ENCODE measurements at places on chromosomes 6 and 20. TPM values are rescaled to one million over a fixed set of nuclear protein-coding genes. Genes with fewer than 3 reads are reported as not detected.

TMEM200A gene
- total RNA-seq, result 24.0 TPM

DNA sequence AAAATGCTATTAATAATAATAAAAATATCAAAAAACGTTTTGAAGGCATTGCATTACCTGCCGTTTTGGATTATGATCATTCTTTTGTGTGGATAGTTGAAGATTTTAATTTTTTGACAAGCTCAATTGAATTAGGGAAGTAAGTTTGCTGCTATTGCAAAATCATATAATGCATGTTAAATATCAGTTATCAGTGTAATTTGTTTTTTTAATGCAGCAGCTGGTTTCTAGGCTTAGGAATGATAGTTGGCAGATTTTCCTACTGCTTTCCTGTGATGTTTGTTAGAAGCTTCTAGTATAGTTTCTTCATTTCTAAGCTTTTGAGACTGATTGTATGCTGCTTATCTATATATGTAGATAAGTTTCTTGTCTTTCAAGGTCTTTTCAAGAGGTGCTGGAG, 99.0 kb downstream of the JARID2 start:
- DNase-seq, result no peak

NR2E1 gene
- not detected for total RNA-seq

GRCh38 chr20:42982218-42982617, 207.5 kb downstream of the PTPRT start:
- no peak for DNase-seq

- DNase-seq, result no peak
Observed at GRCh38 chr6:70604254-70604653, 37.5 kb downstream of the SDHAF4 start.

- no peak for DNase-seq
Observed at GRCh38 chr20:63778857-63779256, 39.3 kb downstream of the SLC2A4RG start.

DNA sequence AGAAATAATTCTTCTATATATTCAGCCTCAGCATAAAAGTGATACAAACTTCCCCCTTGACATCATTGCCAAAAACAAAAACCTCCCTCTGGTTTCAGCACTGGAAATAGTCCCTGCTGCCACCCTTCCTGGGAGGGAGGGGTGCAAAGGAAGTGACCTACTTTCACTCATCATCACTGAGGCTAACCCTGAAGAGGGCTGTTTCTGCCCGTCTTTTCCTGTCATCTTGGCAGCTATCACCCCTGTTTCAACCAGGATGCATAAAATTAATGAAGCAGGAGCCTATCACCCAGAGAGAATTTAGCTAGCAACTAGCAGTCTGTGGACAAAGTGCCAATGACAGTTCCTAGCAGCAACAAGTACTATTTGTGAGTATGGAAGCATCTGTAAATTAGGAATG, 397.8 kb downstream of the LAMA2 start:
- no peak for DNase-seq

GRCh38 chr6:42704937-42705374, 17.4 kb downstream of the PRPH2 start:
- no peak for DNase-seq

GRCh38 chr6:139753198-139753861, 378.9 kb upstream of the CITED2 start:
- no peak for DNase-seq

DNA sequence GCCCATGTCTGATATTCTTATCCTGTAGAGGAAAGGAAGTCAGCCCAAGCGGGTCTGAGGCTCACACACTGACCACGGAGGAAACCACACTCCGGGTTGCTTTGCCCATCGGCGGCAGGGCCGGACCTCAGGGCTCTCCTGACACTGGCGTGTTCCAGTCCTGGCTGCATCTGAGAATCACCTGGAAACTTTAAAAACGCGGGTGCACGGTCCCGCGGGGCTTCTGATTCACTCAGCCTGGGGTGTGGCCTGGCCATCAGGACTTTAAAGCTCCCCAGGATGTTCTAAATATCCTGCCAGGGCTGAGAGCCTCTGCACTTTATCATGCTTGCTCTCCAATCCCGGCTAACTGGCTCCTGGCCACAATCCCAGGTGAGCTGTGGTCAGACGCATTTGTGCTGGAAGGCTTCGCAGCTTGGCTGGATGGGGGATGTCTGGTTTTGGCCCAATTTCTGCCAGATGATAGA, 47.7 kb upstream of the DACT2 start:
- peak; percentile 69 for DNase-seq

- no peak for DNase-seq
Observed at GRCh38 chr6:25925876-25926275, 4.6 kb downstream of the SLC17A2 start.

SDC4 gene
- total RNA-seq, result 85.7 TPM

DNA sequence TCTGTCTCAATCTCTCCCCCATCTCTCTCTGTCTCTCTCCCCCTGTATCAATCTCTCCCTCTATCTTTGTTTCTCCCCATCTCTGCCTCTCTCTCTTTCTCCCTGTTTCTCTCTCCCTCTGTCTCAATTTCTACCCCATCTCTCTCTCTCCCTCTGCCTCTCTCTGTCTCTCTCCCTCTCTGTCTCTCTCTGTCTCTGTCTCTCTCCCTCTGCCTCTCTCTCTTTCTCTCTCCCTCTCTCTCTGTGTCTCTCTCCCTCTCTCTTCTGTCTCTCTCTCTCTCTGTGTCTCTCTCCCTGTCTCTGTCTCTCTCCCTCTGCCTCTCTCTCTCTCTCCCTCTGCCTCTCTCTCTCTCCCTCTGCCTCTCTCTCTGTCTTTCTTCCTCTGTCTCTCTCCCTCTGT, 62.6 kb downstream of the DACT2 start:
- no peak for DNase-seq

CTAGE9 gene
- total RNA-seq, result not detected

DACT2 gene
- total RNA-seq, result 1.7 TPM

GRCh38 chr6:125533710-125534397, 215.6 kb upstream of the HEY2 start:
- no peak for DNase-seq

RNF144B gene
- 21.5 TPM for total RNA-seq

GHRH gene
- total RNA-seq, result not detected

GRCh38 chr6:5996714-5997419, 9.9 kb downstream of the NRN1 start:
- DNase-seq, result peak; percentile 83

- DNase-seq, result no peak
Observed at GRCh38 chr20:10578607-10579006, 95.2 kb downstream of the JAG1 start.

RWDD2A gene
- total RNA-seq, result 4.7 TPM

DNA sequence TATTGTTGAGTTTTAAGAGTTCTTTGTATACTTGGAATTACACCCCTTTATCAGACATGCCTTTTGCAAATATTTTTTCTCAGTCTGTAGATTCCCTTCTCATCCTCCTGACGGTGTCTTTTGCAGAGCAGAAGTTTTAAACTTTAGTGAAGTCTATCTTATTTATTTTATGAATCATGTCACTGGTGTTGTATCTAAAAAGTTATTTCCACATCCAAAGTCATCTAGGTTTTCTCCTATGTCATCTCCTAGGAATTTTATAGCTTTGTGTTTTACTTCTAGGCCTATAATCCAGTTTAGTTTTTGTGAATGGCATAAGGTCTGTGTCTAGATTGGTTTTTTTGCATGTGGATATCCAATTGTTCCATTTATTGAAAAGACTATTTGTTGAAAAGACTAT, 271.3 kb downstream of the KIF16B start:
- DNase-seq, result no peak

DNA sequence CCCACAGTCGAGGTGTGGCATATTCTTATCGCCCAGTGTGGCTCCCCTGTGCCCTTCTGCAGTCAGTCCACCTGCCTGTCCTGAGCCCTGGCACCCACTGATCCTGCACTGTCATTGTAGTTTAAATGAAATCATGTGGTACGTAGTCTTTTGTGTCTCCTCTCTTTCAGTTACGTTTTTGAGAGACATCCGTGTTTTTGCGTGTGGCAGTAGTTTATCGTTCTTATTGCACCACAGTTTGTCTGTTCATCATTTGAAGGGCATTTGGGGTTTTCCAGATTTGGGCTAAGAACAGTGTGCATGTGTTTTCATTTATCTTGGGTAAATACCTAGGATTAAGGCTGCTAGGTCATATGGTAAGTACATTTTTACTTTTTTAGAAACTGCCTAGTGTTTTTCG, 49.3 kb downstream of the SPATA2 start:
- no peak for DNase-seq

DNA sequence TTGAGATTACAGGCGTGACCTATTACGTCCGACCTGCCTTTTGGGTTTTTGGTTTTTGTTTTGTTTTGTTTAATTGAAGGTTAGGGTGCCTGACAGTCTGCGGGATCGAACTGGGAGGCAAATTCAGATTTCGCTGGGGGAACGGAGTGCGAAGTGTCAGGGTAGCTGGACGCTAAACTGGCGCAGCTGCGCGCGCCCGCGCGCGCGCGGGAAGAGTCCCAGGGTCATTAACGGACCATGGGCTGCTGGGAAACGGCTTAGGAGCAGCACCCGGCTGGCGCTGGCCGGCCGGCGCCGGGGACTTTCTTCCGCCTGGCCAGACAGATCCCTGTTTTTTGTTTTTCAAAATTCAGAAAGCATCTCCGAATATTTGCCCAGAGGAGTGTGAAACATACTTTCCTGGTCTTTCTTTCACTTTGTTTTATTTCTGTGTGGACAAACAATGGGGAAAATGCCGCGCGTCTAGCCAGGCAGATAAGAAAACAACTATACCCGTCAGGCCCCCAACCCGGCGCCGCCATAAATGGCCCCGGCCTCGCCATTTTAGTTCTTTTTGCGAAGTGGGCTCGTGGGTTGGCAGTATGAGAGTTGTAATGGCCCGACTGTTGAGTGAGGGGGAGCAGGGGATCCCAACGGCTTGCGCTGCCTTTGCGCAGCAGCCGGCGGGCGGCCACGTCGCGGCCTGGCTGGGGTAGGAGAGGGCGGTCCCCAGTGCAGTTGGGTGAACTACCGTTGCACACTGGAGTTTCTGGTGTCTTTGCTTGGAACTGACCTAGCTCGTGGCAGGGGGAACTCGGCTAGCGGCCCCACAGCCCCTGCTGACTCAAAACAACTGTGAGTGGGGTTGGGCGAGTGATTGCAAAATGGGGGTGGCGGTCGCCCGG, 7.1 kb downstream of the HSPA1B start:
- peak; percentile 95 for DNase-seq

- no peak for DNase-seq
Observed at GRCh38 chr6:52155791-52156576, 30.2 kb upstream of the IL17A start.
